T-cell (primary cell): ENCODE measurements at places on chromosomes 1 and 21.
A peak's percentile ranks its signal among the peaks of the same experiment; 100 is the strongest.

DNA sequence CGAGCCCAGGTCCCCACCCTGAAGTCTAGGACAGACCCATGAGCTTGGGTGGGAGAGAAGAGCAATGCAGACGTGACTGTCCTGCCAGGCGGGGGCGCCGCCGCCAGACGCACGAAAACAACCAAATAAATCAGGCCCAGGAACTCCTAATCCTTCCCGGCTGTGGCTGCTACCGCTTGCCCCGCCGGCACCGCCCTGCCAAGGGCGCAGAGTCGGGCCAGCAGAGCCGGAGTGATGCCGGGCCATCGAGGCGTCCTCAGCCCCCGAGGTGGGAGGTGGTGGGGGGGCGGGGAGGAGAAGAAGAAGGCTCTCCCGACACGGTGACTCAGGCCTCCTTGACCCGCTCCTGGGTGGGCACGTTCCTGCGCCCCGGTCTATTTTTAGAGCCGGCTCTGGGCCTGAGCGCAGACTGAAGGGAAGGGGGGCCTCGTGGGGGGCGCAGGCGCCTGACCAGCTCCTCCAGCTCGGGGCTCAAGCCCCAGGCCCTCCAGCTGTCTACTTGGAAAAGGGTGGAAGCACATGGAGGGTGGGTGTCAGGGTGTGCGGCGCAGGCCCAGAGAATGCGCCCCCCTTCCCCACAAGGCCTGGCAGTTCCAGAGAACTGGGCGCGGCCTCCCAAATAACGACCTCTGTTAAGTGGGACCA is 10.7 kb upstream of the COL16A1 start:
- DNase-seq = peak; percentile 22

- no peak for DNase-seq
These were observed 52.0 kb upstream of the STUM start for GRCh38 chr1:226496453-226497015.

DNA sequence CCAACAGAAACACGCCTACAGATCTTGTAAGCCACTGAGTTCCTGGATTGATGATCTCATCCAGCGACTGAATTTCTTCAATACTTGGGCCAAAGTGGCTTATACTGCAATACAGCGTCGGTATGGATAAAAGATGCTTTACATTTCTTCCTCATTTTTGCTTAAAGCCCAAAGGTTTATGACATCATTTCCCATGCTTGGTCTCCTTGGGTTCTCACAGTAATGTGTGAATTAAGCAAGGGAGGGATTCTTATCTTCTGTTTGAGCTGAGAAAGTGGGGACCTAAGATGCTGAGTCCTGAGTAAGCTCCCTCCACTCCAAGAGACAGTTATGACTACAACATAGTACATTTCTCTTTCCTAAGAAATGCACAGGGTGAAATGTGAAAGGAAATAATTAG is 39.5 kb downstream of the LBR start:
- DNase-seq = no peak

DNA sequence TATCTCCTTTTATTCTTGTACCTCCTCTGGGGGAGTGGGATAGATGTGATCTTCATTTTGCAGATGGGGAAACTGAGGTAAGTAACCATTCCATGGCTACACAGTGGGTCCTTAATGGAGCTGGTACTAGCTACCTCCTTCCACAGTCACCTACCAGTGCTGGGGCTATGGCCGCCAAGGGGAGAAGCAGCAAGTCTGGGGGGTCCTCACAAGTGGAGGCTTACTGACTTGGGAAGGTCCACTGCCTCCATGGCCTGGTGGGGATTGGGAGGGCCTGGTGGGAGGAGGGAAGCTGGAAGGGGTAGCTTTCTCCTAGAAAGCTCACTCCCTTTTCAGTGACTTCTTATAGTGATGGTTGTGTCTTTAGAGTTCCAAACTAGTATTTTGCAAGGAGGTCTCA is 5.9 kb upstream of the FOXO6 start:
- DNase-seq = no peak

- no peak for DNase-seq
These were observed 1441.2 kb downstream of the PLA2G4A start for GRCh38 chr1:188269956-188270355.

- no peak for DNase-seq
These were observed 7.2 kb downstream of the FPGT start for GRCh38 chr1:74205266-74205665.

DNA sequence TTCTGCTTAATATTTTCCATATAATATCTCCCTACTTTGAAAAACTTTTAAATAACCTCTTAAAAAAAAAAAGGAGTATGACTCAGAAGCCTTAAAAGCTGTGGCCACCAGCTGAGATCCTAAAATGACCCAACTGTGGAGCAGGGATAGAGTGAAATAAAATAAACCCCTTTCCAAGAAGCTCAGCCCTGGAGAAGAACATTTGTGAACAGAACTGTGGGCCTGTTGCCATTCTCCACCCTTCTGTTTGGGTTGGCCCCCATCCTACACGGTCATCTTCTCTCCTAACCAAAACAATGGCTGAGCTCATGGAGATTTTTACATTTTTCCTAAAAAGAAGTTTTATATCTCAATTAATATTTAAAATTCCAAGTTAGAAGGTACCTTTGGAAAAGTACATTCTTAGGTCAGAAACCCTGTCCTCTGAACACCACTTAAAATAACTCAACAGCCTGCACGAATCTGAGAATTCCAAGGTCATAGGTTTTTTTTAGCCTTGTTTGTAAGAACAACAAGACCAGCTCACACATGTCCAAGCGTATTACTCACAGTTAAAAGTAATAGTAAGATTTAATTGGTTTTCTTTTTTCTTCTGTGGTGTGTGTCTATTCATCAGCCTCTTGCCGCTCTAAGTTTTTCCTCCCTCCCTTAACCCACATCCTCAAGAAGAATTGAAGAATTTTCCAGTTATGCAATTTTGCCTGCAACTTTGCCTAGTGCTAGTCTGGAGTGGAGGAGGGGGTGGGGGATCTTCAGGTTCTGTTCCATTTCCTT is 107.7 kb upstream of the ERRFI1 start:
- DNase-seq = no peak
